ENCODE measurements at places on chromosomes 6 and 20. TPM values are rescaled to one million over a fixed set of nuclear protein-coding genes. Genes with fewer than 3 reads are reported as not detected.

The DCDC2 gene
- total RNA-seq = not detected

The CTCFL gene
- total RNA-seq = not detected

The FOXQ1 gene
- total RNA-seq = not detected

The ZBTB12 gene
- 2.0 TPM for total RNA-seq

The PSMB9 gene
- 3.4 TPM for total RNA-seq

DNA sequence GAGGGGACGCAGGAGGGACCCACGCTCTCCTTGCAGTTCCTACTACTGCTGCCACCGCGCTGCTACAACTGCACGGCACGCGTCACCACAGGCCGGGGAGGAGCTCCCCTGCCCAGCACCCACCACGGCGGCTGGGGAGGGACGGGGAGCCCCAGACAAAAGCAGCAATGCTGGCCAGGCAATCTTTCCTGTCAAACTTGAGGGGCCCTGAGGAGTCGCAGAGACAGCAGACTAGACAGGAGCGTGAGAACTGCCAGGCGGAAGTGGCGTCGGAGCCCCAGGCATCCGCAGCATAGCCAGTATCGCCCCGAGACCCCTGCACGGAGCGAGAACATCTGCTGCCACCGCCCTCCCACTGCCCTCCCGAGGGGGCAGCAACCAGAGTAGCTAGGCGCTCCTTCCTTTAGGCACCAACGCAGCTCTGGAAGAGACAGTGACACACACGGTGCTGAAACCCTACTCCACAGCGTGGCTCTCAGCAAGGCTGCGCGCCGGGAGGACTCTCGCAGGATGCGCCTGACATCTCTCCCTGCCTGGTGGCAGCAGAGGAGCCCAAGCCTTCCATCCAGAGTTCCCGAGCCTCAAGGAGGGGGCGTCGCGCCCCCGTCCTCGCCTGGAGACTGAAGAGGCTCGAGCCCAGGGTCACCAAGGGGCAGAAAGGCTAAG, 2.2 kb downstream of the TAF4 start:
- no peaks in the 10 kb centered on the region for H3K27me3 ChIP-seq
- peak overlapping the region; percentile 71 for H3K4me3 ChIP-seq
- no peak overlapping the region for H3K27ac ChIP-seq
- peak; percentile 15 for DNase-seq
- H3K36me3 ChIP-seq = no peaks in the 10 kb centered on the region

- peaks cover 19% of the 10 kb centered on the region for H3K4me1 ChIP-seq
- H3K4me3 ChIP-seq = no peak overlapping the region
- H3K27ac ChIP-seq = peak overlapping the region; percentile 3
Measured at GRCh38 chr6:113464960-113465359, 392.2 kb upstream of the MARCKS start.

The OR2B6 gene
- total RNA-seq = not detected

DNA sequence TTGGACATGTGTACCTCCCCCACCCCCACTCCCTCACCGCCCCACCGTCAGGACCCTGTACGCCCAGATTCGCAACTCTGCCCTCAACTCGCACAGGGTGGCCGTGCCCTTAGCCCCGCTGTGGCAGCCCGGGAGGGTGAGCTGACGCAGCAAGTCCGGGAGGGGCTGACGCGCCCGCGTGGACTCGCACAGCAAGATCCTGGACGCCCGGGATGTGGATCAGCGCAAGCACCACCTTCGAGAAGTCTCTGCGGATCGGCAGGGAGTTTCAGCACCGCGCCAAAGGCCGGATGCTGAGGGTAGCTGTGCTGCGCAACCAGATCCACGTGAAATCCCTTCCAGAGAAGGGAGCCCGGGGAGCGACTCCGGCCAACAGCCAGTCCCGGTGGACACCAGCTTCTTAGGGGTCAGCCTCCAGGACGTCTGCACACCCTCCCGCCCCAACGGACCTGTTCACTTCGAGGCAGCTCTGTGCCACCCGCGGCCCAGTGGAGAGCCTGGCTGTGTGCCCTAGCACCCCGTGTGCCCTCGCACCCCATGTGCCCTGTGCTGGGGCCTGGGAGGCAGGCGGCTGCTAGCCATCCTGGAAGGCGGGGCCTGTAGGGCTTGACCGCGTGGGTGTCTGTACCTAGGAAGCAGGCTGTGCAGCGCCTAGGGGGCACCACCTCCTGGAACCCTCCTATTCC, 6.7 kb upstream of the GJA10 start:
- peaks cover 17% of the 10 kb centered on the region for H3K27me3 ChIP-seq
- H3K4me3 ChIP-seq = no peak overlapping the region
- peak; percentile 11 for DNase-seq
- H3K4me1 ChIP-seq = no peaks in the 10 kb centered on the region
- H3K36me3 ChIP-seq = no peaks in the 10 kb centered on the region

The OR2J1 gene
- total RNA-seq = not detected

GRCh38 chr20:1631309-1632151, 11.7 kb upstream of the SIRPB1 start:
- no peak overlapping the region for H3K27ac ChIP-seq
- H3K4me1 ChIP-seq = peaks cover 17% of the 10 kb centered on the region
- H3K4me3 ChIP-seq = no peak overlapping the region
- H3K36me3 ChIP-seq = no peaks in the 10 kb centered on the region
- peaks cover 4% of the 10 kb centered on the region for H3K27me3 ChIP-seq
- peak; percentile 71 for DNase-seq

The HLA-DOB gene
- total RNA-seq = not detected

GRCh38 chr20:1842281-1842680, 52.9 kb upstream of the SIRPA start:
- H3K27ac ChIP-seq = no peak overlapping the region
- peaks cover 16% of the 10 kb centered on the region for H3K4me1 ChIP-seq
- no peaks in the 10 kb centered on the region for H3K27me3 ChIP-seq
- H3K36me3 ChIP-seq = no peaks in the 10 kb centered on the region
- DNase-seq = no peak

GRCh38 chr6:153047386-153047785, 44.9 kb upstream of the MTRF1L start:
- H3K27me3 ChIP-seq = no peaks in the 10 kb centered on the region
- no peaks in the 10 kb centered on the region for H3K36me3 ChIP-seq
- no peaks in the 10 kb centered on the region for H3K4me1 ChIP-seq
- H3K4me3 ChIP-seq = no peak overlapping the region
- DNase-seq = no peak
- no peak overlapping the region for H3K27ac ChIP-seq

The TFEB gene
- total RNA-seq = 10.0 TPM

GRCh38 chr20:47265984-47266383, 90.5 kb downstream of the ZMYND8 start:
- H3K27me3 ChIP-seq = no peaks in the 10 kb centered on the region
- no peak overlapping the region for H3K27ac ChIP-seq
- peaks cover 14% of the 10 kb centered on the region for H3K36me3 ChIP-seq
- no peak for DNase-seq
- H3K4me3 ChIP-seq = no peak overlapping the region

GRCh38 chr6:82361631-82362030, 2.0 kb upstream of the TPBG start:
- peak overlapping the region; percentile 99 for H3K4me3 ChIP-seq
- DNase-seq = peak; percentile 28
- peaks cover 6% of the 10 kb centered on the region for H3K36me3 ChIP-seq
- H3K4me1 ChIP-seq = peaks cover 32% of the 10 kb centered on the region
- H3K27me3 ChIP-seq = no peaks in the 10 kb centered on the region
